ENCODE measurements at places on chromosomes 2 and 18.

DNA sequence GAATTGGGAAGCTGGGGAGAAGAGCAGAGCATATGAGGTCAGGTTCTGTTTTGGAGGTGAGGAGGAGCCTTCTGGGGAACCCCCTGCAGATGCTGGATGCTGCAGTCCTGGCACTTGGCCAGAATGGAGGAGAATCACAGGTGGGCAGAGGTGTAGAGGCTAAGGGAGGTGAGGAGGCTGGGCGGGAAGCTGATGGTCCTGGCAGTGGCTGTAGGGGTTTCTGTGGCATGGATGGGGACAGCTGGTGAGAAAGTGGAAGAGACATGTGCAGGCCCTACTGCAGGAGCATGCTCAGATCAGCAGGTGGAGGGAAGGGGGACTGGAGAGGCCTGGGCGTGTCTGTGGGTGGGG, 101.3 kb downstream of the DYSF start:
- no peak for DNase-seq

DNA sequence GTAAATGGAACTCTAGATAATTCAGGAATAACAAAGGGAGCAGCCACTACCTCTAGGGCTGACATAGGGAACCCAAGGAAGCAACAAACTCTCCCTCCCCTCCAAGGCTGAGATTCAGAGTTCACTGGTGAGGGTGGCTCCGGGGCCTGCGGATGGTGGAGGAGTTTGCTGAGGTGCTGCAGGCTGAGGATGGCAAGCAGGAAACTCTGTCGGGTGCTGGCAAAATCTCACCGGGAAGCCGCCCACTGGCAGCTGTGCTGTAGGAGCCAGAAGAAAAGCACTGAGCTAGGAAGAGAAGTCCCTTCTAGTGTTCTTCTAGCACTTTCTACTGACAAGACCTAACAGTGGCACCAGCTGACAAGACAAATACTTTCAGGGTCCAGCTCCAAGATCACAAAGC, 12.5 kb upstream of the HAAO start:
- no peak for DNase-seq

- DNase-seq: no peak
Observed at GRCh38 chr18:41966943-41967342, 11.9 kb downstream of the PIK3C3 start.

DNA sequence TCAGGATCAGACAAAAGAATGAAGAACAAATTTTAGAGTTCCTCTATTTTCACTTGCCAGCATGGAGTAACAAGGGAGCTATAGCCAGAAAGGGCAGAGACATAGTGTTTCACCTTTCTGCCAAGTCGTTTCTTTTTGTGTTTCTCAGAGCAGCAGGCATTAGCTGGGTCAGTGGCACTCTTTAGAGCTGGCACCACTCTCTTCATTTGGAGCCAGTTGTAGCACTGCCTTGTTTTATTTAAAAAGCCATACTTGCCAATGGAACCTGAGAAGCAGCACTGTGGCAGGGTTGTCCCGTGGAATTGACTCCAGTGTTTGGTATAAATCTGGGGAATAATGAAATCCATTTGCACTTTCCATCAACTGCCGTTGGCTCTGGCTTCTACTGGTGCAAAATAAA, 64.0 kb downstream of the LRRTM4 start:
- no peak for DNase-seq

- DNase-seq: no peak
Observed at GRCh38 chr2:241180495-241180894, 8.0 kb upstream of the ANO7 start.

- no peak for DNase-seq
Observed at GRCh38 chr18:29588446-29589100, 1411.6 kb upstream of the CDH2 start.

- no peak for DNase-seq
Observed at GRCh38 chr2:58701688-58702301, 460.7 kb upstream of the FANCL start.

DNA sequence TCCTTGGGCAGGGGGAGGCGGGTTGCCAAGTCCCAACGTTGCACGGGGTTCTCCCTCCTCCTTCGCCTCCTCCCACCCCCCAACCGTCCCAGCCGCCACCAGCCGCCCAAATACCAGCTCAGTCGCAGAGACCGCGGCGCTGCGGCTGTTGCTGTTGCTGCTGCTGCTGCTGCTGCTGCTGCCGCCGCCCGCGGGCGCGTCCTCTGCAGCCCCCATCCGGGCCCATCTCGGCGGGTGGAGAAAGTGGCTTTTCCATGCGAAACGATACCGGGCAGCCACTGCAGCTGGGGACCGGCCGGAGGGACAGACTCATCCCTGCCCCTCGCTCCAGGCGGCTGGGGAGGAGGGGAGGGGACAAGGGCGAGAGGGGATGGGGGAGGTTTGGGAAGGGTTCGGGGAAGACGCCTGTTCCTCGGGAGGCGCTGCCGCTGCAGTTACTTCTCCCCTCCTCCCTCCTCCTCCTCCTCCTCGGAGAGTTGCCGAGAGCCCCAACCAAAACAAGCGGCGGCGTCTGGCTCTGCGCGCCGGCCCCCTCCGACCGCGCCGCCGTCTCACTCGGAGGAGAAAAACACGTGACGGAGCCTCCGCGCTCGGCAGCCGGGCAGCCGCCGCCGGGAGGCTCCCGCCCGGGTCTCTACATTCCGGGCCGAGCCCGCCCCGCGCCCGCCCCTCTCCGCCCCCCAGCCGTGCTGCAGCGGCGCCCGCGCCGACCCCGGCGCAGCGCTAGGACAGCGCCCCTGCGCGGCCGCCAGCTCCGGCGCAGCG, at the start of gene IRS1:
Gene IRS1, minus strand, starts transcription at position 610 of the 765 bp plus-strand sequence. CDS start 1,082 bp downstream, outside the sequence.
- no peak for DNase-seq

DNA sequence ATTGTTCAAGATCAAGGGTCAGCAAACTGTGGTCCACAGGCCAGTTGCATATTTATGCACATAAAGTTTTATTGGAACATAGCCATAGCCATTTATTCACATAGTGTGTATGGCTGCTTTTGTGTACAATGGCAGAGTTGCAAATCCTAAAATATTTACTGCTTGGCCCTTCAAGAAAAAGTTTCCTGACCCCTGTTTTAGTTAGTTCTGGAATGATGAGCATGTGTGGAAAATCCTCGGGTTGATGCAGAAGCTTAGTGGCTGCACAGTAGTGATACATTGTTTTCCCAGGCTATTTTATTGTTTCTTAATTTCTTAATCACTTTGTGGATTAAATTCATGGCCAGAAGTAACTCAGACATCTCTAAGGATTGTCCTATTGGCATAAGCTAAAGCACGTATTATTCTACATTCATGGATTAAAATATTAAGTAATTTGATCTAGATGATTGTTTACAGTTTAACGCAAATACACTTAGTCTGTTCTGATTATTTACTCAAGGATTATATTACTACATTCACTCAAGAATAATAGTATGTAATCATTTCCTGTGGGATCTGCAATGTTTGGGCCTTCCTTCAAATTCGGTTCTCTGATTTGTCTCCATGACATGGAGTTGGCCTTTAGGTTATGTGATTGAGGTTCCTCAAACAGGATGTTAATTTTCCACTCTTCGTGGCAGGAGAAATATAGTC, 165.5 kb downstream of the TMEM247 start:
- no peak for DNase-seq

GRCh38 chr18:66235206-66235605, 368.7 kb downstream of the CDH19 start:
- DNase-seq: no peak

DNA sequence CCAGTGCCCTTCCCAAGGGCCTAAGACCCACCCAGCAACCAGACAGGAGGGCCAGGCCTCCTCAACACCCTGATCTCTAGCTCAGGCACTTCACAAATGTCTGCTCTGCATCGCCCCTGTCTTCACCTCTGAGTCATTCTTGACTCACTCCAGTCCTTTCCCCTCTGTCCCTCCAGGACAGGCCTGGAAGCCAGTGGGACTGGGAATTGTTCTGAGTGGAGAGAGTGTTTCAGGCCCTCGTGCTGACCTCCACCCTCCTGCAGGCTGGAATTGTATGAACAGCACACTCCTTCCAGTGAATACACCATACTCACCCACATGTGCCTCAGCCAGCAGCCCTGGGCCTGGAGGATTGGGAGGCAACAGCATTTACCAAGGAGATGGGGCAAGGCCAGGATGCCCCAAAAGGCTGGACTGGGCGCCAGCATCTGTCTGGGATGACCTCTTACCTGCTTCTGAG, 304.2 kb downstream of the CYP26B1 start:
- no peak for DNase-seq

- no peak for DNase-seq
Observed at GRCh38 chr2:233354971-233355574, 779 bp downstream of the DGKD start.

GRCh38 chr2:96164459-96165184, 19.4 kb upstream of the DUSP2 start:
- DNase-seq: no peak

DNA sequence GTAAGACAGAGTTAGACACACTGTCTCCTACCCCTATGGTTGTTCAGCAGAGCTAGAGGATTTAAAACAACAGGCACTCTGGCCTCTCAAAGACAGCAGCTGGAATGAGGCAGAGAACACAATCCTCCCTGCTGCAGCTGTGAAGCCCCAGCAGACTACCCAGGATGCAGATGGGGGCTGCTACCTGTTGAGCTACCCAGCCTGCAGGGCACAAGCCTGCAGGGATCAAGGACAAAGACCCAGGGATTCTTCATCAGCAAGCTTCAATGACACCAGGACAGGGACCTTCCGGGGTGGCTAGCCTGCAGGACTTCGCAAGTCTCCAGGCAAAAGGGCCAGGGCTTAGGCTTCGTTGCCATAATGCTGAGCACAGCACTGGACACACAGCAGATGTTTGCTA, 27.2 kb downstream of the GALNT14 start:
- DNase-seq: no peak

DNA sequence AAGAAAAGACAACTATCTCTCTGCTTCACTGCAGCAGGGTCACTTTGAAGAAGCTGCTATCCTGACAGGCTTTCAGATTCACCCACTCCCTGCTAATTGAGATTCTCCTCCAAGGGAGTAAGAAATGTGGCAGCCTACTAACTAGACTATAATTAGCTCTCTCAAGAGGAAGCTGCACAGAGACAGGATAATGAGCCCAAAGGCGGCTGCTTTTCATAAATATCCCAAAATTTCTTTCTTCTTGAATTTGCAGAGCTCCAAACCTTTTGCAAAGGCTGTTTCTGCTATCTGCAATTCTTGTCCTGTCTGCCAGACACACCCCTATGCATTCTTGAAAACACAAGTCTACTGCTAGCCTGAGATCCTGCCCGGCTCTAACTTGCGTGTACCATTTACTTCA, 54.0 kb upstream of the RNU4ATAC start:
- DNase-seq: no peak

- no peak for DNase-seq
Observed at GRCh38 chr2:48397281-48397680, 132.7 kb upstream of the STON1 start.

Measured in left renal pelvis (tissue), 4 donors.